ENCODE measurements at places on chromosomes 6 and 20.

GRCh38 chr6:122381494-122382265, 17.8 kb upstream of the HSF2 start:
- peak; percentile 41 for DNase-seq

DNA sequence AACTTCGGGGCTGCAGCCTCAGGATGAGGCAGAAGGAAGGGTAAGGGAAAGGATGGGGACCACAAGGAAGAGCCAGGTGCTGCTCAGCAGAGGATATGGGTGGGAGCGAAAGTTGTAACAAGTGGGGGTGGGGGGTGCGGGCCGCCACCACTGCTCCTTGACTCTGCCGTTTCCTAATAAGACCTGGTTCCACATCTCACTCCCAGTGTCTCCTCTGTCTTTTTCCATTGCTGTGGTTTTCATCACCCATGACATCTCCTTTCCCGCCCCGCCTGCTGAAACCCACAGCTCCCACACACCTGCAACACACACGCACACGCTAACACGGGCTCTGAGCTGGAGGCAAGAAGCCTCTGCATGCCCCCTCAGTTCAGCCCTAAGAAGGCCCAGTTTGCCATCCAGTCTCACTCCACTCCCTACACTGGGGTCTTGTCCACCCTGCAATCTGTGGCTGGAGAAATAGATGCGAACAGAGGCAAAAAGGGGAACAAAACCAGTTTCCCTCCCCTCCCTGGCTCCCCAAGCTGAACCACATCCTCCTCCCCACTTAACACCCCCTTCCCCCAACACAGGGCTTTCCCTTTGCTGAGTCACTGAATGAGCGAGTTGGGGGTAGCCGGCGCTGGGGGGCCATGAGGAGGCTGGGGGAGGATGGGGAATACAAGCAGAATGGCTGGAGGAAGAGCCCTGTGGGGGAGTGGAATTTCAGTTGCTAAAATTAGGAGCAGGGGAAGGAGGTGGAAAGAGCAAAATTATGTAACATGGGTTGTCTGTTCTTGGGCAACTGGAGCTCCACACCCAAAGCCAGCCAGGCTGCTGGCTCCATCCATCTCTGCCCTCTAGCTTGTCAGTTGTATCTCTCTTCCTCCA, 11.5 kb downstream of the NFKBIL1 start:
- DNase-seq, result peak; percentile 63

DNA sequence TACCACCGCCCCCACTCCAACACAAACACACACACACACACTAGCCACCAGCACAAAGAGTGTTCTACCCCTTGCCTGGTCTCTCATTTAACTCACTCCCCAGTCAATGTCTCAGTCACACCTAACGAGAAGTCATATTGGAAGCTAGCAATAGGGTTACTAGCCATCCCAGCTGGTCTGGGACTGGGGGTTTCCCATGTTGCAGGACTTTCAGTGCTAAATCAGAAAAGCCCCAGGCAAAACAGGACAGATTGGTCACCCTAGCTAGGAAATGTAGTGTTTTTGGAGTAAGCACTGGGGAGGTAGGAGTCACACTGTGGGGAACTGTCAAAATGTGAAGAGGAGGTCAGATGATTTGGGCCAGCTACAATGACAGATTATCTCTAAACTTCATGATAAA, 158.1 kb downstream of the UNC5CL start:
- DNase-seq, result no peak

- no peak for DNase-seq
Observed at GRCh38 chr20:2234598-2235191, 61.1 kb upstream of the TGM3 start.

DNA sequence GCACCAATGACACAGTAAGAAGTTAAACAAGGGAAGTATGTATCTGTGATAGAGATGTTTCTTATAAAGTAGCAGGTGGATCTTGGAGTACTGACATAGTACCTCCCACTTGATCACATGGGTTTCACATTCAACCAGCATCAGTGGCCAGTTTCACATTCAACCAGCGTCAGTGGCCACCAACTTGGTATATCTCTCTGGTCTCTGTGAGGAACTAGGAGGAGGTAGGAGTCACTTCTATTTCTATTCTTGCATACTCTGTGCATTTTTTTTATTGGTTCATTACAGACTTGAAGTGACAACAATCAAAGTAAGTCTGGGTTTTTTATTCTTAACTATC, 200.3 kb upstream of the SIM1 start:
- no peak for DNase-seq

DNA sequence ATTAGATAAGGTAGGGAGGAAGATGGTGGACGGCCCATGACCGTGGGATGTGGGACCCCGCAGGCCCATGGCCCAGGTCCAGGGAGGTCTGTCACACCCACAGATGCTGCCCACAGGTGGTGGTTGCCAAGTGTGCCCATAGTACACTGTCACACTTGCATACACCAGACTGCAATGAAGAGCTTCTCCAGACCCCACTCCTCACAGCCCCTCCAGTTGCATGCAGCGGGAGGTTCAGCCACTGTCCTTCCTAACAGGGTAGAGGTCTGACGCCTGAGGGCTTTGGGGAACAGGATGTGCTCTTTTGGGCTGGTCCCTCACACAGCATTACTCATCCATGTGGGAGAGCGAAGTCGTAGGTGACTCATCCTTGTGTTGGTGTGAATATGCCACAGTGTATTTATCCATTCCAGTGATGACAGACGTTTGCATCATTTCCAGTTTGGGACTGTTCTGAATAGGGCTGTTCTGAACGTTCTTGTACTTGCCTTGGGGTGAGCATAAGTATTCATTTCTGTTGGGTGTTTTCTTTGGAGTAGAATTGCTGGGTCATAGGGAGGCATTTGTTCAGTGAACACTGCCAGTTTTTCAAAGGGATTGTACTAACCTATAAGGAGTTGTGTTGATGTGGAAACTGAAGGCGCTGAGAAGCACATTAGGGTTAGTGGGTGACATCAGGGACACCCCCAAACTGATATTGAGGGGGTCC, 10.1 kb upstream of the PYGB start:
- peak; percentile 55 for DNase-seq

- DNase-seq, result no peak
Observed at GRCh38 chr20:6053776-6054688, at the start of gene LRRN4. TSS of gene LRRN4 (minus strand) at chr20:6054060. CDS start at chr20:6052799, 1,261 bp downstream.

GRCh38 chr6:155186052-155186658, 77.7 kb upstream of the CLDN20 start:
- DNase-seq, result peak; percentile 57

GRCh38 chr20:59143326-59143725, 20.3 kb upstream of the ZNF831 start:
- DNase-seq, result no peak

DNA sequence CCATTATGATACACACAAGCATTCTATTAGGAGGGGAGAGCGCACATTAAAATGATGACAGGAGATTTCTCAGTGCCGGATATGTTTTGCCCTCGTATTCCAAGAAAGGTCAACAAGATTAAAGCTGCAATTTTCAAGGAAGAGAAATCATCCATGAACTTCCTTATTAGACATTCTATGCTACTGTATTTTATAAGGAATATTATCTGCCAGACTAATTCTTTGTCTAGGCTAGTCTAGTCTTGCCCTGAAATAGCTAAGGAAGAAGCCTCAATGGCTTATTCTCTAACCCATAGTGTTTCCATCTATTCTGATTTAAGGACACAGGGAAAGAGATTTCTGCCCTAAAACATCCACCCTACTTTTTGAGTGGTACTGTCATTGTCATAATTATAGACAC, 315.4 kb downstream of the ADGRG6 start:
- DNase-seq, result no peak

Measured in activated T-cell treated with anti-CD3 and anti-CD28 coated beads for 48 hours (primary cell).